Stimulated activated CD4-positive, alpha-beta T cell treated with anti-CD3 and anti-CD28 coated beads, Interleukin-1b, Interleukin-23, amount 100 ng/mL, for 1 hour (primary cell): ENCODE measurements at places on chromosomes 13 and 19.

GRCh38 chr13:40662866-40663265, 3.6 kb downstream of the FOXO1 start:
- no peak for DNase-seq

DNA sequence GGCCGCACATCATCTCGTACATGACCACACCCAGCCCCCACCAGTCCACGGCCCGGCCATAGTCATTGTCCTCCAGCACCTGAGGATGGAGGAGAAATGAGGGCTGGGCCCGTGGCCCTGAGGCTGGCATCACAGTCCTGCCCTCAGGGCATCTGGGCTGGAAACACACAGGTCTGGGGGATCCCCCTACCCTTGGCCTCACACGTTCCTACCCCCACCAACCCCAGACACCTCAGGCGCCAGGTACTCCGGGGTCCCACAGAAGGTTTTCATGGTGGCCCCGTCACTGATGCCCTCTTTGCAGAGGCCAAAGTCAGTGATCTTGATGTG, 9.5 kb upstream of the CCNP start:
- no peak for DNase-seq

GRCh38 chr13:93326234-93326811, 99.7 kb downstream of the GPC6 start:
- DNase-seq, result no peak

DNA sequence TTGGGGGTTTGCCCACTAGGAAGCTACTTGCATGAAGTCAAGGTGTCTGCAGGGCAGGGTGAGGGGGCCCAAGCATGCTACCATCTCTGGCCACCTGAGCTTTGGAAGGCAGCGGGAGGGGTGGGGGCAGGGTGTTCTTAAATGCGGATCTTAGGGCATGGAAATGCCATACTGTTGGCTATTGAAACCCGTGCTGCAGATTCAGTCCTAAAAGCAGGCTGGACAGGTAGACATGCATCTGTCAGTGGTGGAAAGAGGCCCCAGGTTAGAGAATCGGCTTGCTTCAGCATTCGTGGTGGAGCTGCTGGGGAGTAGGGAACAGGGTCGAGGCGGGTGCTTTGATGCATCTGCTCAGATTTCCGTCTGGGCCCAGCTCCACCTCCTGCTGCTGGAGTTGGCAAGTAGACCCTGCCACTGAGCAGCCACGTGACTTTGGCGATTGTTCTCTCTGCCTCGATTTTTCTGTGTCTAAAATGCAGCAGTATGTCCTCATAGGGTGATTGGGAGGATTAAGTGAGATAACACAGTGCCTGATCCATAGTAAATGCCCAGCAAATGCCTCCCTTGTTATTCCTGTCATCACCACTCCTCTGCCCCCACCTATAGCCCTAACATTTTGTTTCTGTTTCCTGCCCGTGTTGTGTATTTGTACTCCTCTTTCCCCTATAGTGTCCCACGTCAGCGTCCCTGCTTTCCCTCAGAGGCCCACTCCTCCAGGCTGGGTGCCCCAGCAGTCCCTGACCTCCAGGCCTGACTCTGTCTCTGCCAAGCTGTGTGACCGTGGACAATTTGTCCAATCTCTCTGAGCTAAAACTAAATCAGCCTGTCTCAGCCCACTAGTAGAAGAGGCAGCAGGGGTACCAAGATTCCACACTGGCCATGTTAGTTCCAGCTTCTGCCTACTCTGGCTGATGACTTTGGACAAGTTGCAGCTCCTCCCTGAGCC, 5.8 kb downstream of the PPP1R37 start:
- DNase-seq, result no peak

DNA sequence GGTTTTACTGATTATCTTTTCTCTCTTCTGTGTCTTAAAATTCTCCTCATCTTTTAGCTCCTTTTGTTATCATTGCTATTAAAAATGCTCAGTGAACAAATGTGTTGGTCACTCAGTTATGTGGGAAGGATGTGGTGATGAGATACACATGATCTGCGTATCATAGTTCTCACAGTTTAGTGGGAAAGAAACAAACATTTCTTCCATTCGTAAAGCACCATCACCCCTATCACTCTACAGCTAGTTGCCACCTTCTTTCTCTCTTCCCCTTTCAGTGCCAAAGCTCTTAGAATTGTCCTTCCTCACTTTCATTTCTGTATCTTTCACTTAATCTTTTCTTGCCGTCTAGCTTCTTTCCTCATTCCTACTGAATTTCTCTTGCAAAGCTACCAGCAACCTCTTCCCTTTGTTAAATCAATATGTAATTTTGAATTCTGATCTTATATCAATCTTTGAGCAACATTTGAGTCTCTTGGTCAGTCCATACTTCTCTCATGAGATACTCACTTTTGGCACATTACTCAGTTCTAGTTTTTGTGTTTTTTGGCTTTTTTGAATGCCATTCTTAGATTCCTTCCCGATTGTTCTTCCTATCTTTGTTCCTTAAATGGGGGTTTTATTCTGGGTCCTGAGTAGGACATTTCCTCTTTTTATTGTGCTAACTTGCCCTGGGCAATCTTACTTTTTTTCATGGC, 122.3 kb downstream of the PCCA start:
- DNase-seq, result no peak

- DNase-seq, result no peak
Measured at GRCh38 chr19:408902-409515, at the start of gene C2CD4C. TSS of gene C2CD4C (minus strand) at chr19:409147. CDS start at chr19:408361, 786 bp downstream.
